ENCODE measurements at places on chromosomes 4 and X. TPM values are rescaled to one million over a fixed set of nuclear protein-coding genes. Genes with fewer than 3 reads are reported as not detected.

DNA sequence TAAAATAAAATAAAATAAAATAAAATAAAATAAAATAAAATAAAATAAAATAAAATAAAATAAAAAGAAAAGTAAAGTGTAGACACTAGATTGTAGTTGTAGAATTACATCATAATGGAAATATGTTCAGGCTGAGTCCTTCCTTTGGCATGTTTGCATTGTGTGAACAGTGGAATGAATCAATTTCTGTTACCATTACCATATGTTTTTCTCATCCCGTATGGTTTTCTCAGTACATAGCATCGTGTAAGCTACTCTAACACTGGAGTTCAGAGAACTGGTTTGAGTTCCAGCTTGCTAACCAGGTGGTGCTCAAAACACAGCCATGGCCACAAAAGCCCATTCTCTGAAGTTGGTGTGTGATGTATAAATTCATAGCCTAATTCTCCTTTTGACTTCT is 45.9 kb downstream of the USP11 start:
- no peak for DNase-seq

DNA sequence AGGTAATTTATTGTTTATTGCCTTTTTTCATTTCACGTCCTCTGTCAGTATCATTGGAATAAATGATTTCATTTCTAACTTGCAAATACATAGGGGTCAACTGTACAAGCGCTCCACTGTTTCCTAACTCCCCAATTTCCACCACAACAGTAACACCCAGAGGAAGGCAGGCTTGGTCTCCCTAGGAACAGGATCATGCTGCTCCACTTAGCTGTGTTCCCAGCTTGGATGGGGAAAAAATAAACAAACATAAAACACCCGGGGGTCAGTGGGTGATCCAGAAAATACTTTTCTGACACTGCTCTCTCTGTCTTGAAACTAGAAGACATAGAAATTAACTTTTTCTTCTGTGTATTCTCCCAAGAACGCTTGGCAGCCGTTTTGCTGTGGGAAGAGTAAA is 772.5 kb downstream of the TRIML1 start:
- no peak for DNase-seq

- no peak for DNase-seq
These were observed 62.3 kb downstream of the AGTR2 start for GRCh38 chrX:116232833-116233232.

CLIC2 gene
- 0.98 TPM for total RNA-seq

Measured in H9 (cell line).